Bladder microvascular endothelial cell (primary cell): ENCODE measurements at places on chromosomes 16 and 17. TPM values are rescaled to one million over a fixed set of nuclear protein-coding genes. Genes with fewer than 3 reads are reported as not detected.

The DPEP2NB gene
- not detected in 2 replicates for total RNA-seq

The IST1 gene
- total RNA-seq, result 105 and 166 TPM in 2 replicates

The WNT9B gene
- not detected in 2 replicates for total RNA-seq

The HSD17B2 gene
- total RNA-seq, result 137 and 376 TPM in 2 replicates

The NUP93 gene
- total RNA-seq, result 67.8 and 83.1 TPM in 2 replicates

The CNGB1 gene
- not detected in 2 replicates for total RNA-seq

The SERPINF2 gene
- 0.49 TPM in 1 of 2 replicates, not detected in the other for total RNA-seq
